ENCODE measurements at places on chromosomes 12 and 14. TPM values are rescaled to one million over a fixed set of nuclear protein-coding genes. Genes with fewer than 3 reads are reported as not detected.

KRT6B gene
- total RNA-seq: 184 TPM

PITPNM2 gene
- total RNA-seq: 8.1 TPM

DNA sequence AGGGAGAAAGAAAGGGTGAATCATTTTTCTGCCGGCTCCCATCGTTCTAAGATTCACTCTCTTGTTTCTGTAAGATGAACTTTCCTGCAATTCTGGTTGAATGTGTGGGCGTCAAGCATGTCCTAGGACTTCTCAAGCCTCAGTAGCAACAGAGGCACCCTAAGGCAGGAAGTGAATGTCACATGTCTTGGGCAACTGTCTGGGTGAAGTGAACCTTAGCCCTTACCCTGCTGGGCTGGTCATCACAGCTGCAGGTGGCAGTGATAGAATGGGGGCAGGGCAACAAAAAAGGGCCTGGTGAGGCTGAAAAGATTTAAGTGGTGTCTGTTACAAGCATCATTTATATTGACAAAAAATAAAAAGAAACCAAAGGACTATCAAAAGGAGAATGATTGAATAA, 45.9 kb upstream of the CAND1 start:
- DNase-seq: no peak

DNA sequence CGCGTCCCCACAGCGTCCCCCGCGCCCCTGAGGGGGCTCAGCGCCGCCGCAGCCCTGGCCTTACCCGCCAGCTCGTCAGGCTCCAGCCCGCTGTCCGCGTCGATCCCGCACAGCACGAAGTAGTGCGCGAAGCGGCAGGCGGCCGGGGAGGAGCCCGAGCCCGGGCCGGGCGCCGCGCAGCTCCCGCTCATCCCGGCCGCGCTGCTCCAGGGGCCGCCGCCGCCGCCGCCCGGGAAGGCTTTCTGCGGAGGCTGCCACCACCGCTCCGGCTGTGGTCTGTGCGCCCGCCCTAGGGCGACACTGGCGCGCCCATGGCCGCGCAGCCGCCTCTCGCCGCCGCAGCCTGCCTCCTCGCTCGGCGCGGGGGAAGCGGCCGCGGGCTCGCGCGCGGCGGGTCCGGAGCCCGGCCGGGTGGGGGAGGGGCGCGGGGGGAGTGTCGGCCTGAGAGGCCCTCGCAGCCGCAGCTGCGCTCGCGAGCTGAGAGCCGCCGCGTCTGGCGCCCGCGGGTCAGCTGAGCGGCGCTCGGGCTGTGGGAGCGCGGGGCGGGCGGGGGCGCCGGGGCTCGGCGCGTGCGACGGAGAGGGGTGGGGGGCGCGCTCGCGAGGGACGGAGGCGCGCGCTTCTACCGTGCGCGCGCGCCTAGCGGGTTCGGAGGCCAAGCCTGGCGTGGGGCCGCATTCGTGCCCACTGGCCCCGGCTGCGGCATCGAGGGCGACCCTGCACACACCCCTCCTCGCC, at the start of gene DENND5B:
Gene DENND5B (minus strand): TSS at position 495 of the 738 bp plus-strand sequence. CDS start 304 bp downstream, at position 191.
- no peak for DNase-seq

DNA sequence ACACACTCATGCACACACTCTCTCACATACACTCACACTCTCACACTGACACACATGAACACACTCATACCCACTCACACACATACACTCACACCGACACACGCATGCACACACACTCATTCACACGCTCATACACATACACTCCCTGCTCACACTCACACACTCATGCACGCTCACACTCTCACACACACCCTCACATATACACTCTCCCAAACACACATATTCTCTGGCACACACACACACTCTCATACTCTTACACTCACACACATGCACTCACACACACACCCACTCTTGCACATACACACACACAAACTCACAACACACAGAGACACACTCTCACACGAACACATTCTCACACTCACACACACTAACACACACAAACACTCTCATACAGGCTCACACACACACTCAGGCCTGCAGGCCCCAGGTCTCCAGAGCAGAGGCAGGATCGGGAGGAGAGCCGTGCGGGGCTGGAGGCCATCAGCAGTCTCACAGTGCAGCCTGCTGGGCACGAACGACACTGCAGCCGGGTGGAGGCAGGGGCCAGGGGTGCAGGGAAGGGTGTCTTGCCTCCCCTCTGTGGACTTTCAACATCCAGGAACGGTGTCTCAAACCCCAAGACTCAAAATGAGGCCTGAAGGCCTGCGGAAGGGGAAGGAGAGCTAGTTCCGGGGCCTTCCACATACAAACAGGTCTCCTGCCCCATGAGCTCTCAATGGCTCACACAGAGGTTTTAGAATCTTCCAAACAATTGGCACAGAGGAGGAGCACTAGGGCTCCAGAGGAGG, 148.7 kb downstream of the ANO2 start:
- no peak for DNase-seq

DNA sequence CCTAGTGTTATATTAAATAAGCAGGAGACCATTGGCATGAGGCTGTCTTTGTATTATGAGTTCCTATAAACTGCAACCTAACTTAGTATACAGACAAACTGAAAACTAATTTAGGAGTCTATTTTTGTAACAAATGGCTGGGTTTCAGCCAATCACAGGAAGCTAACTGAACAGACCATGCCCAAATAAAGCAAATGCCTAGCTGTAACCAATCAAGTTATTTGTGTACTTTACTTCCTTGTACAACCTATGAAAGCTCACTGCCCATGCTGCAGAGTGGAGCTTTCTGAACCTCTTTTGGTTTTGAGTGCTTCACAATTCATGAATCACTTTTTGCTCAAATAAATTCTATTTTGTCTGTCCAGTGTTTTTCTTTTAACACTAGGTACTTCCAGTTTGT, 41.6 kb downstream of the GUCY2C start:
- no peak for DNase-seq
